ENCODE measurements at places on chromosomes 11 and 22.

- no peak for DNase-seq
Measured at GRCh38 chr11:92643827-92644226, 325.6 kb upstream of the MTNR1B start.

DNA sequence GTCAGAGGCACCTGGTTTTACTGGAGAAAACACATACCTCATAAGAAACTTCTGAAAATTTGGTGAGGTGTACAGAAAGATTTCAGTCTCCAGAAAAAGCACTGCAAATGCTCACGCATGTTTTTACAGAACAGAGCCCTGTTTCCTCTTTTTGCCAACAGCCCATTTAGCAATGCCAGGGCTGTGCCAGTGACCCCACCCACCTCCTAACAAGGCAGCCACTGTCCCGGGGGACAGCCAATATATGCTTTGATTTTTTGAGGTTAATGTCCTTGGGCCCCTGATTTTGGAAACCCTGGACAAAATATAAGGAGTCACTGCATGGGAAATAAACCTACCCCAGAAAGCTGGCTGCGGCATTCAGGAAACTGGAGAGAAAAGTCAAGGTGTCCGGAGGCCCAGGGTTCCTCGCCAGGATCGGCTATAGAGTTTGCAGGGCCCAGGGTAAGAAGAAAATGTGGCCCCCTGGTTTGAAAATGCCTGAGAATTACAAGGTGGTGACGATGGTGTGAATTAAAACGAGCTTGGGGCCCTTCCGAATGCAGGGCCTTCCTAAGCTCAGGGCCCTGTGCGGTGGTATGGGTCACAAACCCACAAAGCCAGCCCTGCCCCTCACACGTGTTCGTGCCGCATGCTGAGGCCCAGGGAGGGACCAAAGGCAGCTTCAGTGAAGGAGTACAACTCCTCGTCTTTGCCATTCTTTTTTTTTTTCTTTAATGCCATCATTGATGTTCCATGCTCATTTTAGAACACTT lies 71.1 kb upstream of the WNT7B start:
- DNase-seq, result no peak

DNA sequence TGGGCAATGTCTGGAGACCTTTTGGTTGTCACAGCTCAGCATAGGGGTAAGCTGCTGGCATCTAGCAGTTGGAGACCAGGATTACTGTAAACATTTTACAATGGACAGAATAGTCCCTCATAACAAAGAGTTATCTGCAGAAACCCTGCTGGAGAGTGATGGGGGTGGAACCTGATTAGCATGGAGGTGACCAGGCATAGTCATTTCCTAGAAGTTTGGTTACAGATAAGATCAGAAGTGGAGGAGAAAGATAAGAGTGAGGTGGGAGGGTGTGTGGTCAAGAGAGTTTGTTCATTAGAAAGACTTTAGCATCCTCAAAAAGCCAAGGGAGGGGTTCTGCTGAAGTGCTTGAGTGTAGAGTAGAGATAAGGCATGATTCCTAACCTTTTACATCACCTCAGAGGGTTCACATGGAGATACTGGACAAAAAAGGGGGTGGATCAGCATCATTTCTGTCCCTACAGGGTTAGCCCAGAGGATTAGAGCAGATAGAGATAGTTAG lies 38.8 kb downstream of the PRDM11 start:
- no peak for DNase-seq

DNA sequence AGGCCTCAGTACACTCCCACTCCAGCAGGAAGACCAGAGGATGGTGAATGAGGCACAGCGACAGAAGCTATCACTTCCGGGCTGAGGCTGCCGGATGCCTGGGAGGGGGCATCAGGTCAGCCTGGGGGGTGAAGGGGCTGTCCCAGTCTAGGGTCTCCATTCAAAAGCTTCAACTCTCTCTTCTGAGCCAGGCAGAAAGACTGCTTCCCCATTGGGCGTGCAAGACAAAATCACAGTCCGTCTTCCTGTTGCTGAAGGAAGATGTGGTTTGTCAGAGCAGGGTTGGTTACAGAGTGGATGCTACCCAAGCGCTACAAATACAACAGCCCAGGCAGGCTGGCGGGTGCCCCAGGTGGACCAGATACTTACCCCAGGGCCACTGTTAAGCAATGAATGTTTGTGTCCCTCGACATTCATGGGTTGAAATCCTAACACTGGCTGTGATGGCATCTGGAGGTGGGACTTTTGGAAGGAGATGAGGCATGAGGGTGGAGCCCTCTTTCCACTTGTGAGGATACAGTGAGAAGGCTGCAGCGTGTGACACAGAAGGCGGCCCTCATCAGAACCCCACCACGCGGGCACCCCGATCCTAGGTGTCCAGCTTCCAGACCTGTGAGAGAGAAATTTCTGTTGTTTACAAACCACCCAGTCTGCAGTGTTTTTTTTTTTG lies 12.0 kb downstream of the UPK3A start:
- DNase-seq, result no peak

DNA sequence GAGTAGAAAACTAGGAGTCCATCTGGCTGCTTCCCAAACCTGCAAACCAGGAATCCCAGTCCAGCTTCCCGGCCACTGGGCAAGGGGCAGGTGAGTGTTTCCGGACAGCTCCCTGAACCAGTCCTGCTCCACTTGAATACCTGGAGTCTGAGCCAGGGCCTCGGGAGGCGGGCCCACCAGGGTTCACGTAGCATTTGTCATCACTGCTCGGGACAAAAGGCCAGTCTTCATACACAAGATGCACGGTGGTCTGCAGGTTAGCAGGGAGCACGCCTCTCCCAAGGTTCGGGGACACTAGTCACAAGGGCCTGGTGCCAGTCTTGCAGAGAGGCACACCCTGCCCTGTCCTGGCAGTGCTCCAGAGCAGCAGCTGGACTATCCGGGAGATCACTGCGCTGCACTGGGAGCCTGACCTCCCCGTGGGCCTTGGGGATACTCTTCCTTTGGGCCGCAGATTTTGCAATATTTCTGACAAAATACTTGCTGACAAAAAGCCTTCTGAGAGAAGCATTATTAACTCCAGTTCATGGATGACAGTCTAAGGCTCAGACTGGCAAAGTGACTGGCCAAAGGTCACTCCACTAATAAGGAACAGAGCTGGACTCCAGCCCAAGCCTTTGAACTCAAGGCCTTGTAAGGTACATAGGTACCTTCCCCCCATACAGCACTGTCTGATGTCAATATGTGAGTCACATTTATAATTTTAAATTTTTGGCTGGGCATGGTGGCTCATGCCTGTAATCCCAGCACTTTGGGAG lies 25.1 kb downstream of the CD6 start:
- DNase-seq, result no peak

- no peak for DNase-seq
Measured at GRCh38 chr11:11984563-11984962, 23.9 kb downstream of the DKK3 start.

DNA sequence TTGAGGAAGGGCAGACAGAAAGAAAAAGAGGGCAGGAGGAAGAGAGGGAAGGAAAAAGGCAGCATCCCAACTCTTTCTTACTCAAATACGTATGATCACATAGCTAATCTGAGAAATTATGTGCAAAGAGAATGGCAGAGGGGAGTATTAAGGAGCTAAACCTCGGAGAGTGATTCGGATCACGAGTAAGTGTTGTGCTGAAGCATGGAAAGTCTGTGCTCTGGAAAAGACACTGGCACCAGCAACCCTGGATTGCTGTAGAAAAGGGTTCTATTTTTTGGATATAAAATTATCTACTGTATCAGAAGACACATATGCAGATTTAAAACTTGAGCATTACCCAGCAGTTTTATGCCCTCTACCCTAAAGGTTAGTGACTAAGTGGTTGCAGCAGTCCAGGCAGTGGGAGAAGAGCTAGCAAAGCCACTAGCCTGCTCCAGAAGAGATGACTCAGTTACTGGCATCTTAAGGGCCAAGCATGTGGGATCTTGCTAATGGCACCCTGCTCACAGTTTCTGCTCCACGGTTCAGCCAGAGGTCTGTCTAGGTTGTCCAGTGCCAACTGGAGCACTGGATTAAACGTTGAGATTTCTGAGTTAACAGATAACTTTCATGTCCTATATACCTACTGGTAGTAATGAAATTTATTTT lies 151.7 kb downstream of the SWAP70 start:
- no peak for DNase-seq

DNA sequence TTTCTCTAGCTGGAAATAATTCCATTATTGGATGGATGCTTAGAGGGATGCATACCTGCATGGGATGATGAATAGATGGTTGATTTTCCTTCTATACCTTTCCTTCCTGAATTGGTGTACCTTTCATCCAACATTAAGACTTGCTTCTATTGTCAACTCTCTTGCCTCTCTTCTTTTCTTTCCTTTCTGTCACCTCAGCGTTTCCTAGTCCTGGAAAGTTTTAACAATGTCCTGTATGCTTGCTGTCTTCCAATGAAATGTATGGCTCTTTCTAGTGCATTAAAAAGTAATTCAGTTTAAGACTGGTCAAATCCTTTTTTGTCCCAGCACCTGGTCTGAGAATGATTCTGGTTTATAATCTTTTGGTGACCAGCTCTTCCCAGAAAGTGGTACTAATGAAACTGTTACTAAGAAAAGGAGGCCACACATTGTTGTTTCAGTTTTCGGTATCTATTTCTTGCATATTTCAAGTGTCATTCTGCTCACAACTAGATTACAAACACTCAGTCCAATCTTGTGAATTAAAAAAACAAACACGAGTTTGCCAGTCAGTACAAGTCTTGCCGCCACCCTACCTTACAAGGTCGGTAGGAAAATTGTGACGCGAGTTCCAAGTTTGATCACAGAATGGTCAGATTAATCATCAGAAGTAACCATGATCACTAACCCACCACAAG lies 8.0 kb downstream of the POU2AF1 start:
- no peak for DNase-seq

DNA sequence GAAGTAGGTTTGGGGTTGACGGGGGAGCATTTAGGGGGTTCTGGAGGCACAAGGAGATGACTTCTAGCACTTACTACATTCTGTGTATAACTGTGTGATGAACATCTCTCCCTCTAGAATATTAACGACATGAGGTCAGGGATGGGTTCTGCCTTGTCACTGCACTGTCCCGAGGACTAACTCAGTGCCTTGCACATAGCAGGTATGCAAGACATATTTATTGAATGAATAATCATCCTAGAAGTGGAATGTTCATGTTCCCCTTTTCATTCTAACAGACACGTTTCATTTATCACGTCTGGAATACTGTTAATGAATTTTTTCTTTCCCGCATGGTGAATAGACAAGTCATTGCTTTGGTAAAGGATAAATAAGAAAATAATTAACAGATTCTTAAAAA lies 12.6 kb downstream of the SYT13 start:
- DNase-seq, result no peak

- no peak for DNase-seq
Measured at GRCh38 chr22:41501209-41501608, 32.3 kb downstream of the ACO2 start.

DNA sequence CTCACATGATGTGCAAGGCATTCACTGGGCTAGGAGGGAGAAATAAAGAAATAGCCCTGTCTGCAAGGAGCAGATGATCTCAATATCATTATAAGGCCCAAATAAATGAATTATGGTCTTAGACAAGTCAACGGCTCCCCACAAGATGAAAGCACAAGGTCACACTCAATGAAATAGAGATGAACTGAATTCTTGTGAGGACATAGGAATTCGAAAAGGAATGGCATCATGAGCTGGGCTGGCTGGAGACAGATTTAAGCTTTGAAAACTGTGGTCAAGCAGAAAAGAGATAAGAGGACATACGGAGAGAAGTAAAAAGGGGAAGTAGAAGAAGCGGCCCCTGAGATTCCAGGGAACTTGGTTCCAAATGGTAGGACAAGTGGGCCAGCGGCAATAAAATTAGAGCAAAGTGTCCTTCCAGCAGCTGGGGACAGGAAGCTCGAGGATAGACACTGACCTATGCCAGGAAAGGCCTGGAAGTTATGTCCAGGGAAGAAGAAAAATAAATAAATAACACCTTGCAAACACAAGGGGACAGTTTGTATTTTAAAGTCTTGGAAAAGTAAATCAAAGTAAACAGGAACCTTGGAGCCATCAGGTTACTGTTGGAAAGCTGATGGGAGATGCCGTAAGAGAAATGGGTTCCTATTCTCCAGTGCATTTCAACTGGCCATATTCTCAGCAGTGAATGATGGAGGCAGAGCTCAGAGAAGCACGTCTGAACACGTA lies 37.8 kb downstream of the GALNT18 start:
- no peak for DNase-seq
